ENCODE measurements at places on chromosomes 4 and X.
A peak's percentile ranks its signal among the peaks of the same experiment; 100 is the strongest.

DNA sequence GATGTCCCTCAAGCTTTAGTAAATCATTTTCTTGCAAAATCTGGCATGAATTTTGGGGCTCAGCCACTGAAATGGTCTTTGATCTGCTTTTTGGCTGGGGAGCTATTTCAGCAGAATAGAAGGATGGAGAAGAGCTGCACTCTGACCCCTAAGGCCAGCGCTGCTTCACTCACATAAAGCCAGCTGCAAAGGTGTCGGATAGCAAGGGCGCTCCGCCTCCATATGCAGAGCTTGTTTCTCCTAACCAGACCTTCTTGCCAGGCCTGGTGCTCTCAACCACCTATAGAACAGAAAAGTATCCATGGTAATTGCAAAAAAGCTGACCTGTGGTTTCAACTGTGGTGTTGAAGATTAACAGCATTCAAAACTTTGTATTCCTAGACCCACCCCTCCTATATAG lies 24.1 kb upstream of the COQ2 start:
- no peak for DNase-seq

DNA sequence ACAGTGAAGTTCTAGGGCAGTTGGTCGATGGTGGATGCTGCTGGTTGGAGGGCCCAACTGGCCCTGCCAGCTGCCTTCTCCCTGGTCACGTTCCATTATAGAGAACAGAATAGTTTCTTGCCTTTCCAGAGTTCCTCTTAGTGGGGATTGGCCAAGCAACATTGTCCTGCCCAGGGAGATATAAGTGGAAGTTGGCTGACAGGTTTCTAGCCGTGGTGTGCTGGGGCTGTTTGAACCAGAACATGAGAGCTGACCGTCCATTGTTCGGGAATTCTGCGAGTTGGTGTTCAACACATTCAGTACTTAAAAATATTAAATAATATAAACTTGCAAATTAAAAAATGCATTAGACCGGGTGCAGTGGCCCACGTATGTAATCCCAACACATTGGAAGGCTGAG lies 3.5 kb upstream of the AFAP1 start:
- no peak for DNase-seq

DNA sequence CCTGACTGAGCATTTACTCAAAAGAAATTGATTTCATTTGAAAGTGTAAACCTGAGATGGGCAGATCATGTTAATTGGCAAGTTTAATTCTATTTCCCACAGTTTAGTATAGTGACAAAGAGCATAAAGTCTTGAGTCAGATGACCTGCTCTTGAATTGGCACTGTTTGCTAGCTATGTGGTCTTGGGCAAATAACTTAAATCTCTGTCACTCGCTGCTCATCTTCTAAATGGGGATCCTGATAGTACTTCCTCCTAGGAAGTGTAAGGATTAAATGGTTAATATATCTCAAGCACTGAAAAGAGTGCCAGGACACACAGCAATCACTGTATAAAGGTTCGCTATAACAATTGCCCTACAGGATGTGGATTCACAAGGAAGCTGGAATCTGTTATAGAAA lies 242.8 kb upstream of the JADE1 start:
- DNase-seq: no peak

DNA sequence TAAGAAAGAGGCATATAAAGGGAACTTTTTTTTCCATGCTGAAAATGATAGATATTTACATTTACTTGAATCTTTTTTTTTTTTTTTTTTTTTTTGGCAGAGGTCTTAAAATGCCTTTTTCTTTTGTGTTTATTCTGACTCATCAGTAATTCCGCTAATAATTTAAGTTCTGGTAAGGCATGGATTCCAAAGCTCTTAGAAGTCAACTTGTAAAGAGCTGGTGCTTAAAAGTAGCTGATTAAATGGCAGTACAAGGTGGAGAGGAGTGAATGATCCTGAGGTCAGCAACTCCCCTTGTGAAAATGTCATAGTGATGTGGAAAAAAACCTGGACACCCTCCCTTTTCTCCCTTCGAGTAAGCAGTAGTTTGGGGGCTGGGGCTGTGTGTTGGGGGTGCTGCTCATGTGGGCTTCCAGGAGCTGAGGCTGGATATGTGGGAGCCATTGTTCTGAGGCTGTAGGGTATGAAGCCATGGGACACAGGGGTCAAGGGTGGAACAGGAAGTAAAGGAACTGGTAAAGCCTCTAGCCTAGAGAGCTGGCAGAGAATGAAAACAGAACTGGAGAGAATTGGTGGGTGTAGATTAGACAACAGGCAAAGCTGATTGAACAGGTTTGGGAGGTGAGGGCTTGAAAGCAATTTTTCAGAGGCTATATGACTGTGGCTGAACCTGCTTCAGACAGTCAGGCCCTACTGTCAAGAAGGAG lies 41.0 kb upstream of the PITX2 start:
- DNase-seq: no peak

DNA sequence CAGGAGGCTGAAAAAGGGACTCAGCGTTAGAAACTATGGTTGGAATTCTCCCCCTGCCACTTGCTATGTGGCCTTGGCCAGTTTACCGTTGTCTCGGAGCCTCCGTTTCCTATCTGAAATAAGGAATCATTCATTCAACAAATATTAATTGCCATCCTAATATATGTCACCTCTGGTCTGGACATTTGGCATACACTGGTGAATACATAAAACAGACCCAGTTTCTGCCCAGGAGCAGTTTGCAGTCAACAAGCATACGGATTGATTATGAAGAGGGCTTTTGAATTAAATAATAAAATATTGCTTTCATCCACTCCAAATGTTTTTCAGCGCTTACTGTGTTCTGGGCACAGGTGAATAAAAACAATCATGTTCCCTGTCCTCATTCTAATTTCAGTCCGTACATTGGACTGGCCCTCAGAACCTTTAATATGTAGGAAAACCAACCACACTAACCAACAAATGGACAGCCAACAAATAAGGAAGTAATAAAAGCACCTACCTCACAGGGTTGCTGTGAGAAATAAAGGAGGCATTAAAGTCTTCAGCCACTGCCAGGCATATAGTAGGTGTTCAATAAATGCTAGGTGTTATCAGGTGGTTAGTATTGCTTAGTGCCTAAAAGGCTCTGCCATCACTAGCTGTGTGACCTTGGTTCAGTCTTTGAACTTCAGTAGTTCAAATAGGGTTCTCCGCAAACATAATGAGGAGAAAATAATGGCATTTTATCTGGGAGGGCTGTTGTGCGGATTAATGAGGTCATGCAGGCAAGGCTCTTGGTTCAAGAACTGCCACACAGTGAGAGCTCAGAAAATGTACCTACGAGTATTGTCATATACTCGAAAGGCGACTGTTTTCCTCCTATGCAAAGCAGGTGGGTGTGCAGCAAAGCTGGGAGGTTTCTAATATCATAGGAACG lies 7.3 kb upstream of the GSX2 start:
- no peak for DNase-seq

GRCh38 chrX:124407226-124407625 lies 60.9 kb downstream of the SH2D1A start:
- no peak for DNase-seq

GRCh38 chr4:17232566-17233253 lies 279.2 kb downstream of the QDPR start:
- DNase-seq: no peak

DNA sequence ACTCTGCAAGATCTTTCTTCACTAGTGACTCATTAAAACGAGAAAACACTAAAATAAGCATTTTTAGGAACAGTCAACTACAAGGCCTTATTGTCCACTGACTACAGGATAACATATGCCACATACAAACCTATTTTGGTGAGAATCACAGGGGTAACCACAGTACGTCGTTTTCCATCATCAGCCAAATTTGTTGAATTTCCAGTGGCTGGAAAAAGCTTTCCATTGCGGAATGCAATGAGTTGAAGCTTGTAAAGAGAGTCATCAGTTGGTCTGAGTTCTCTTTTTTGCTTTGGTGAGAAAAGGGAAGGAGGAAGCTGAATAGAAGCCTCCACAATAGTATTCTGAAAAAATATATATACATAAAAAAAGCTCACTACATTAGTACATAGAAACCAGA lies 102.4 kb downstream of the ADGRA3 start:
- DNase-seq: no peak

DNA sequence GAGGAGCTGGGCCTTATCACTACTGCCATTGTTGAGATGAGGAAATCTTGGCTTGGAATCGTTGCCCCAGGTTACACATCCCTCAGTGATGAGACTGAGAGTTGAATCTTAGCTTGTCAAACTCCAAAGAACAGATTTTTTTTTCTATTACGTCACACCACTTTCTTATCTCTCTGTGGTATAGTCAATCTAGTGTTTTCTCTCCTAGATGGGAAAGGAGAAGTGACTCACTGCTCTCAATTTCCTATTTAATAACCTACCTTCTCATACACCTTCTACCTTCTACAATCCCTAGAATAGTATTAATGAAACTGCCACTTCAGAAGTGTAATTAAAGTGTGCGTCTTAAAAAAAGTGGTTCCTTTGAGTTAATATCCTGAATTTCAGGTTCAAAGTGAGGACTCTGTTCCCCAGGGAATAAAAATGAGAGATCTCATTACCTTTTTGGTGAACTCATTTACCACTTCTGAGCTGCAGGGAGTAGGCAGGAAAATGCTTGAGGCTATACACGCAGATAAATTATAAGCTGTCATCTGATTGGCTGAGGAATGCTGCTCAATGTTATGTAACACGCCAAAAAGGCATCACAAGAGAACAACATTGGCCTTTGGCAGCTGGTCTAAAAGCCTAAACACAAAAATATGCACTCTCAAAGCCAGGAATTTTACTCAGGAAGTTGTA lies 59.3 kb downstream of the MAD2L1 start:
- peak; percentile 76 for DNase-seq

GRCh38 chrX:40625294-40625693 lies 2.1 kb downstream of the MPC1L start:
- DNase-seq: no peak

DNA sequence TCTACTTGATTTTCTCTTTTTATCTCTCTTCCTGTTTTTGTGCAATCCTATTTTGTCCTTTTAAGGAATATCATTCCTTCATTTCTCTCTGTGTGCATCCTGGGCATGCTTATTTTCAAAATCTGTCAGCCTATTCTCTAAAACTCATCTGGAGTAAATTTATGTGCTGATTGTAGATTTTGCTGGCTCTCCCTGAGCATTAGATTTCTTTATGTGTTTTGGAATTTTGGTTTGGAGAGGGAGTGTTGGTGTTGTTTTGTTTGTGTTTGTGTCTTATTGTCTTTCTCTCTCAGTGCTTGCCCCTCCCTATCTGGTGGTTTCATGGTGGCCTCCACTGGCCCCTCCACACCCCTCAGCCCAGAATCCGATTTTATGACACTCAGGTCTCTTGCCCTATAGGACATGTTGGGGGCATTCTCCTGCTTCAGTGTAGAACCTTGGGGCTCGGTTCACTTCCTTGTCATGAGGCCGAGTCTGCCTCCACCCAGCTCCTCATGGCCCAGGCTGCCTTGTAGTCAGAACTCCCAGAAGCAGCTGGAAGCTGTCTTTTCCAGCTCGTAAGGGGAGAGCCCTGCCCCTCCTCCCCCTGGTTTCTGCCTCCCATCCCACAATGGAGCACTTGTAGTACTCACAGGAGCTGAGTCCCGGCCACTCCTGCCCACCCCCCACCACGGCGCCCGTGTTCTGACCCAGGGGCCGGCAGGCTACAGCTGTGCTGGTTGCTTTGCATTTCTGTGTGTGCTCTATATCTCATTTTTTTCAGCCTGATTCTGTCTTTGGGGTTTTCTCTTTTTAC lies 24.5 kb upstream of the PJA1 start:
- DNase-seq: no peak

DNA sequence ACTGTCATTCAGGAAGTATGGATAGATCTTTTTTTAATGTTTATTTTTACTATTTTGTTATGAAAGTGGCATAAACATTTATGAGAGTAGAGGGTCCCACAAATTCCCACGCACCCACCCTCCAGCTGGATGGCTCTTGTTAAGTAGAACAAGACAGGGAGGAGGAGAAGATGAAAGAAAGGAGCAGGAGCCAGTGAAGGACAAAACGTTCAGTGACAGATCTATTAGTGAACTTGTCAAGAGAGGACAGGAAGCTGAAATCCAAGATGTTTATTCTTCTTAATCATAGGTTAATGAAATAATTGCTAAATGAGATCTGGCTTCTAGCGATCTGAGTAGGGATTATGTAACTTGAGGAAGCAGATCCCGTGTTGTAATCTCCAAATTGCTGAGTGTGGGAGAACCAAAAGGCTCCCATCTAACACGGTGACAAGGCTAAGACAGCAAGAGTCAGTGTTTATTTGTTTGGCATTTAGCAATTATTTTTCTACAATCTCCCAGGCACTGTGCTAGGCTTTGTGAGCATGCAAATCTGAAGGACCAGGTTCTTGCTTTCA lies 162.5 kb downstream of the SHROOM3 start:
- no peak for DNase-seq

DNA sequence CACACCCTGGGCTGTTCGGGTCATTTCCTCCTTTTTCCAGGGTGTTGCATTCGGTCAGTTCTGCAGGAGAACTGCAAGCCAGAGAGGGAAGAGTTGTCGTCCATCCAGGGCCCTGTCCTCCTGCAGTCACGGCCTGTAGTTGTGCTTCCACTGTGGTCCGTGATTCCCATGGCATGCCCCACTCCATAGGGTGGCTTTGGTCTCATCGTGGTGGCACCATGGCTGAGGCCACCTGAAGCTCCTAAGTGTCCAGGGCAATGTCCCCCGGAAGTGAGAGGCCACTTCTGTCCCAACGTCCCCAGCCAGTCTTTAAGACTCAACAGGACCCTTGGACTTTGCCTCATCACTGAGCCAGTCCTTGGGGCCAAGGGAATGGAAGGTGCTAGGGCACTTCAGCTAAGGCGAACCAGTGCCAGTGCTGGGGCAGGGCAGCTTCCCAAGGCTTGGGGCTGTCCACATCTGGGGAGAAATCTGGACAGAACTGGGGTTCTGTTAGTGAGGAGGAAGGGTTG lies 83.7 kb downstream of the HTRA3 start:
- DNase-seq: no peak
